Stomach (tissue), 19 donors: ENCODE measurements at places on chromosomes 4 and X. TPM values are rescaled to one million over a fixed set of nuclear protein-coding genes. Genes with fewer than 3 reads are reported as not detected.

GRCh38 chrX:17986440-17986839 is 125.3 kb upstream of the RAI2 start:
- no peak for DNase-seq

- DNase-seq = no peak
Observed at GRCh38 chrX:46589977-46590723, 16.6 kb downstream of the CHST7 start.

DNA sequence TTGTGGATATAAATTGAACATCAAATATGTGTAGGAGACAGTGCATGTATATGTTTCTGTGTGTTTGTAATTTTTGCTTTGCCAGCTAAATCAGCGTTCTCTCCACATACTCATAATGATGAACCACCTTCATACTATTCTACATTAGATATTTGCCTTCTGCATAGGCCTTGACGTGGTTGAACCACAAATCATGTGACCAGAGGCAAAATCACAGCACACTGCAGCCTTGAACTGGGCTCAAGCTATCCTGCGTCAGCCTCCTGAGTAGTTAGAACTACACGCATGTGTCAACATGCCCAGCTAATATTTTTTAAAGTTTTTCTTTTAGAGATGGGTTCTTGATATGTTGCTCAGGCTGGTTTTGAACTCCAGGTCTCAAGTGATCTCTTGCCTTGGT is 9.5 kb downstream of the UBQLN2 start:
- DNase-seq = no peak

KCNE5 gene
- total RNA-seq = not detected

- DNase-seq = no peak
Observed at GRCh38 chr4:30726090-30726675, 6.0 kb downstream of the PCDH7 start.

DNA sequence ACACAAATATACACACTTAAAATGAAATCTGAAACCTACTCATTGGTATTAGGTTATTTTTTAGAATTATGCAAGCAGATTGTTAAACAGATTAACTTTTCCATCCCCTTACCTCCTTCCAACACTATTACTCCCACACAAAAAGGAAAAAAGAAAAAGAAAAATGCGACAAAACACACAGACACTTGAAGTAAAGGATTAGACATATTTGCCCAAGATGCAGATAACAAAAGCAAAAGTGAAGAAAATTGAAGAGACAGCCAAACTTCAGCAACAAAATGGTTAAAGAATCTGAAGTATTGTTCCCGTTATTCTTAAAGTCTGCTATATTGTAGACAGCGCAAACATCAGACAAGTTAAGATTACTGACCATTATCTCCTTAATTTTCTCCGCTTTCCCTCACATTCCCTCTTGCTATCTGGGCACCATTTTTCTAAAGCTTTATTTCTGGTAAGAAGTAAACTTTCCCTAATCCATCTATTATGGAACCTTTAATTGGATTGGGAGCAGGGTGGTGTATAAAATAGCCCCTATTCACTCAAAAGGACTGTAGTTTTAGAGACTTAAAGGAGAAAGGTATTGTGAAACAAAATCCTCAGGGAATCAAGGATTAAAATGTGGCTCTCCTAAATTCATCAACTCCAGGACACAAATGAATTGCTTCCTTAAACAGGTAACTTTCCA is 34.7 kb upstream of the MAB21L2 start:
- no peak for DNase-seq

ARR3 gene
- total RNA-seq = not detected
